ENCODE measurements at places on chromosomes 12 and 14.

GRCh38 chr14:84087986-84088531 is 1441.9 kb upstream of the FLRT2 start:
- DNase-seq, result no peak

- DNase-seq, result no peak
These were observed 152.9 kb downstream of the EPS8 start for GRCh38 chr12:15636060-15636890.

- DNase-seq, result no peak
These were observed 30.6 kb downstream of the PPFIBP1 start for GRCh38 chr12:27554421-27555186.

GRCh38 chr12:104372061-104372720 is 68.7 kb downstream of the EID3 start:
- DNase-seq, result peak; percentile 63

DNA sequence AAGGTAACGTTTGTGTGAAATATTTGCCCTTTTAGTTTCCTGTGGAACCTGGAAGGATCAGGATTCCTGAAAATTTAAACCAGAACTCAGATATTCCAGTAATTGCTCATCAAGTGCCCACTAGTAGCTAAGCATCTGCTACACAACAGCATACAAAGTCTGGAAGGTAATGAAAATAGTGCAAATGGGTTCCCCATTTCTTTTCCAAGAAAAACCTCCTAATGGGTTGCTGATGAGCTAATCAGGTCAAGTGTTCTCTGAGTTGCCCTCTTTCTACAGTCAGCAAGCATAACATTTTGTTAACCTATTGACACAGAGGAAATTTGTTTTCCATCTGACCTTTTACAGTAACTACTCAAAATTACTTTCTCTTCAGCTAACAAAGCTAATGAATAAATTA is 83.6 kb upstream of the PMCH start:
- no peak for DNase-seq

DNA sequence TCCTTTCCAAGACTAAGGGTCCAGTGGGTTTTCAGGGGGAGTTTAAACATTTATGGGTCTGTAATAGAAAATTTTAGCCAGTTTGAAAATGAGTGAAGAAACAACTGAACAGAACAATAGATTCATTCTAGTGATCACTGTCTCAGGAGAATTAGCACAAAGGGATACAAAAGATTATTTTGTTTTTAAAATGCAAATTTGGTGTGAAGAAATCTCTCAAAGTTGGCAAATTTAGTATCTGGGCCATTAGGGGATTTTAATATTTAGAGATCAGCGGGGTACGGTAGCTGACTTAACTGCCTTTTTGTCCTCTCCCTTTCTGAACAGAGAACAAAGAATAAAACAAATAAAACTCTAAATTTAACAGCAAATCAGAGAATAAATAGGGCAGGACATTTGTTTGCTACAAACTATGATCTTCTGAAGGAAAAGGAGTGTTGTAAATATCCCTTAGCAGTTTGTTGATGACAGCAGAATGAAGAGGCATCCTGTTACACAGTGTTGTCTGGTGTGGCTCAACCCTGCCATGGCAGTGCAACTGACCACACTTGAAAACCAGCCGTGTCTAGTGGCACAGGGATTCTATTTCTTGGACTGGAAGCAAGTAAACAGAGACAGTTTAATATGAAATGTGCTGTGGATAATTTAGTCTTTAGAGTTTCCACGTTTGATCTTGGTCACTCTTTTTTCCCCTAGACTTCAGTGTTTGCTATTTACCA is 46.3 kb upstream of the LRTM2 start:
- DNase-seq, result no peak

DNA sequence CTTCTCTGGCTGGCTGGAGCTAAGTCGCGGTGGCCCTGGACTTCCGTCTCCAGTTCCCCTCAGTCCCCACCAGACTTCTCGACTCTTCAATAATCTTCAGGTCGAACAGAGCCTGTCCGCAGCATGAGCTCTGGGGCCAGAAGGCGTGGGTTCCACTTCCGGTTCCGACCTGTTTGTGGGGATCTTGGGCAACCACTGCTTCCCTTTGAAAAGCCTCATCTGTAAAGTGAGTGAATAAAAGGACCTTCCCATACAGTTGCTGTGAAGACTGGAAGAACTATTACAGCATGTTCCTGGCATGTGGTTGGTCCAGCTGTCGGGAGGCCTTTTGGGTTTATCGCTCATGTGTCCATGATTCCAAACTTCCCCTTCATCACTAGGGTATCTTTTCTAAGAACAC is 19.4 kb downstream of the ADGRD1 start:
- DNase-seq, result no peak

DNA sequence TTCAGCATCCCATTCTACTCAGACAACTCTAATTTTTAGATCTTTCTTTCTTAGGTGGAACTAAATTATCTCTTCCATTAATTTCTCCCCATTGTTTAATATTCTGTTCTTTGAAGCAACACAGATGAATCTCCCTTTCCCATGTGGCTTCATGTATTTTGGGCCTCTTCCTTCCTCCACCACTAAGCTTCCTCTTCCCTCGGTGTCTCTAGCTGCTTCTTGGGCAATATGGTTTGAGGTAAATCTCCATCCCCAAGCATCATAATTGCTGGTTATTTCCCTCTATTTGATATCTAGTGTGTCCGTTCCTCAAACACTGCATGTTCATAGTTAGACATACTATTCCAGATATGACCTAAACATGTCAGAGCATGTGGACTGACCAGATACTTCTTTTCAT is 119.2 kb downstream of the PELI2 start:
- no peak for DNase-seq

- no peak for DNase-seq
These were observed 43.5 kb downstream of the DNAI7 start for GRCh38 chr12:25151476-25151875.

- DNase-seq, result no peak
These were observed 41.0 kb upstream of the KCNJ8 start for GRCh38 chr12:21815306-21816062.

Measured in activated CD8-positive, alpha-beta memory T cell treated with anti-CD3 and anti-CD28 coated beads, Interleukin-2, amount 50 U/mL, for 48 hours (primary cell).